ENCODE measurements at places on chromosomes 3 and 15. TPM values are rescaled to one million over a fixed set of nuclear protein-coding genes. Genes with fewer than 3 reads are reported as not detected.

DNA sequence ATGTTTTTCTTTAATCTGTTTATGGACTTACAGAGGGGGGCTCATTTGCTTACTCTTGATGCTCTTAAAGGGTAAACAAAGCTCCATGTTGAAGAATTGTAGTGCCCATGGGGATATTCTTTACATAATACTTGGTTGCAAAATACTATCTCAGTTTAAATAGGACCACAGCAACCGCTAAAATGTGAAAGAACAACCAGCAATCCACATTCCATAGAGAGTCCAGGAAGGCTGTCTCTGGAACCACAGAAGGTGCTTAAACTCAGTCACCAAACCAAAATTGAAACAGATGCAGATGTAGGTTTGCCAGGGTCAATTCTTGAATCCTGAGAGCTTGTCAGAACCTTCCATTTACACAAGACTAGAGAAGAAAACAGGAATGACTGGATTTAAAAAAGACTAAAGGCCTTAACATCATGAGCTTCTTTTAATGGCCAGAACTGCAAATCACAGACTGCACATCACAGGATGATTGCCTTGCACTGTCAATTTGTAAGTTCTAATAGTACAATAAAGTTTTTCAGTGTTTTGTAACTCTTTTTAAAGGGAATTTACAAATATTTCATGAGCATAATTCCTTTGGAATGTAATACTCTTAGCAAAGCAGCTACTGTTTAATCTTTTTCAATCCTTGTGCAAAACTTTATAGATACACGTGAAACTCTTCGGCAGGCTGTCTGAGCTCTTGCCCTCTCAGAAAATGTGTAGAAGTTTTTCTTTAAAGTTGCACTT, 661.6 kb downstream of the SI start:
- DNase-seq: no peak

DNA sequence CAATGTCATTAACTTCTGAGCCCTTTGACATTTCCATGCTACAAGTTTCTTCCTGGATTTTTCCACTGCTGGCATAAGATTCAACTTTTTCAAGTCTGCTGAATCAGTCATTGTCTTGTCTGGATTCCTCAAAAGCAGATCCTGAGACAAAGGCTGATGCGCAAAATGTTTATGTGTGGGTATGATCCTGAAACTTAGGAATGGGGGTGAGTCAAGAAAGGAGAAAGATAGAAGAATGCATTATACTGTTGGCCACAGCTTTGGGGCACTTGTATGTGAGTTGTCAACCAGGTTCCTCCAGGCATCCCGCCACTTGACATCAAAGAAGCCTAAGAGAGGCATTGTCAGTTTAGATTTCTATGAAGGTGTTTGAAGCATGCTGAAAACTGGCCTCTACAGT, 50.4 kb downstream of the FOXB1 start:
- DNase-seq: no peak

DNA sequence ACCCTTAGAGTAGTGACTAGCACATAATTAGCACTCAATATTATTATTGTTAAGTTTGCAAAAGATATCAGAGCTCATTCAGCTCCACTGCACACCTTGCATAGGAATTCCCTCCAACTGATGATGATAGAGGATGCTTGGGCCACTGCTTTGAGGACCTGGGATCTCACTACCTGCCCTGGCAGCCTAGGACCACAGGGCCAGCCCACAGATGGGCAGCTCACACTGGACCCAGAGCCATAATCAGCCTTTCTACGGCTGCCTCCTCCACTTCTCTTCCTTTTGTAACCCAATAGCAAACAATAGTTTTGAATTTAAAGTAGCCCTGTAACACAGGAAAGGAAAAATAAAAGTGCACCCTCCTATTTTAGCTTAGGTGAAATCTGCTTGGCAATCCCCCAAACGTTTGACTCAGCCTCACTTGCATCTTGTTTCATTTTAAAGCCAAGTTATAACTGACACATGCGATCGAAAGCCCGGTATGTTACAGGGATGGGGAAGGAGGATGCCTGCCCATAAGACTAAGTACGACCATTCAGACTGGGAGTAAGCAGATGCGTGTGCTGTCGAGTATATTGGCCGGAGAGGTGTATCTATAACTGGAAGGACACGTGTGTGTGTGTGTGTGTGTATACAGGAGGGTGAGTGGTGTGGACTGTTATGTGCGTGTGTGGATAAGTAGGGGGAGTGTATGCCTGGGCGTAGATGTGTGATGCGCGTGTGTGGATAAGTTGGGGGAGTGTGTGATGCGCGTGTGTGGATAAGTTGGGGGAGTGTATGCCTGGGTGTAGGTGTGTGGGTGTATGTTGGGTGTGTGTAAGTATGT, 65.9 kb downstream of the CPN2 start:
- DNase-seq: no peak

GRCh38 chr15:99545605-99546004, 20.2 kb upstream of the MEF2A start:
- no peak for DNase-seq

GRCh38 chr3:171865191-171865865, 22.2 kb downstream of the TMEM212 start:
- DNase-seq: no peak

DNA sequence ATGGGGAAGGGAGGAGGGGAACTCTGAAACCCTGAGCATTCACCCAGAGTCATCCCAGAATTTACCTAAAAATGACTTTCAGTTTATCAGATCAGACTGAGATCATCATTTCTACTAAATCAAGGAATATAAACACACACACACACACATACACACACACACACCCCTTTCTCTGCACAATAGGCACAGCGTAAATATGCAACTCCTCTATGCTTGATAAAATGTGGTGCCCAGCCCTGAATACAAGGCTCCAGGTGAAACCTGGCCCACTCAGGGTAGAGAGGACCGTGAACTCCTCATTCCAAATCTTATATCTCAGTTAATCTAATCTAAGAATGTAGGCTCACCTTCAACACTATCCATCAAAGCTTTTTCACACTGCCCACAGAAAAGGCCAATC, 31.8 kb upstream of the SEC22A start:
- DNase-seq: no peak

DNA sequence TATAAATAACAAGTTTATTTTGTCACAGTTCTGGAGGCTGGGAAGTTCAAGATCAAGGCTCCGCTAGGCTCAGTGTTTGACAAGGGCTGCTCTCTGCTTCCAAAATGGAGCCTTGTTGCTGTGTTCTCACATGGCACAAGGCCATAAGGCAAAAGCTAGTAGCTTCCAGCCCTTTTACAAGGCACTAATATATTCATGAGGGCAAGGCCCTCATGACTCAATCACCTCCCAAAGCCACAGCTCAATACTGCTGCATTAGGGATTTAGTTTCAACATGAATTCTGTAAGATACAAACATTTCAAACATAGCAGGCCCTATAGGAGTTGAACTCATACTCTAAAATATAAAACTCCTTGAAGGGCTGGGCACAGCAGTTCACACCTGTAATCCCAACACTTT, 30.2 kb downstream of the ZBTB11 start:
- no peak for DNase-seq

Gene MAP6D1
- total RNA-seq: 5.4 TPM

Gene TMC3
- total RNA-seq: not detected

Gene ATP13A5
- total RNA-seq: not detected

Measured in HT-29 (cell line).